ENCODE measurements at places on chromosomes 11 and 22.

DNA sequence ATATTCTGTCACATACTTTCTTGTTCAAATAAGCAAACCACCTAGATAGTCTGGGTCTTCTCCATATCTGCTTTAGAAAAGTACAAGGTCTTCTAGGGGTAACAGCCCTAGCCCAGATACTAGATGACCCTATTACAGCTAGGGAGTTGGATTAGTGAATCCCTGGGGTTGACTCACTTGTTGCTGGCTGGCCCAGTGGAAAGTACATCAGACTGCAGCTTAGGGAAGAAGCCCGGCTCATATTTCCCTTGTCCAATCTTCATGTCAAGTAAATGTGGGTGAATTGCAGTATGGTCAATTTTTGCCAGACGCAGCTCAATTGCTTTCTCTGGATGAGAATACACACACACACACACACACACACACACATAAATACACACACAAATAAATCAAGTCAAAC is 79.1 kb upstream of the SCUBE2 start:
- no peak for DNase-seq
- peaks cover 7% of the 10 kb centered on the region for H3K36me3 ChIP-seq
- H3K4me3 ChIP-seq: no peak overlapping the region
- no peaks in the 10 kb centered on the region for H3K4me1 ChIP-seq

- no peak overlapping the region for H3K4me3 ChIP-seq
- H3K36me3 ChIP-seq: no peaks in the 10 kb centered on the region
- no peaks in the 10 kb centered on the region for H3K27me3 ChIP-seq
- H3K4me1 ChIP-seq: no peaks in the 10 kb centered on the region
- DNase-seq: no peak
These were observed 942.3 kb downstream of the NTM start for GRCh38 chr11:132312701-132313111.

GRCh38 chr22:28429711-28430110 is 249.9 kb downstream of the TTC28 start:
- H3K27me3 ChIP-seq: no peaks in the 10 kb centered on the region
- no peak for DNase-seq
- peaks cover 9% of the 10 kb centered on the region for H3K4me1 ChIP-seq
- H3K27ac ChIP-seq: no peak overlapping the region
- H3K4me3 ChIP-seq: no peak overlapping the region

DNA sequence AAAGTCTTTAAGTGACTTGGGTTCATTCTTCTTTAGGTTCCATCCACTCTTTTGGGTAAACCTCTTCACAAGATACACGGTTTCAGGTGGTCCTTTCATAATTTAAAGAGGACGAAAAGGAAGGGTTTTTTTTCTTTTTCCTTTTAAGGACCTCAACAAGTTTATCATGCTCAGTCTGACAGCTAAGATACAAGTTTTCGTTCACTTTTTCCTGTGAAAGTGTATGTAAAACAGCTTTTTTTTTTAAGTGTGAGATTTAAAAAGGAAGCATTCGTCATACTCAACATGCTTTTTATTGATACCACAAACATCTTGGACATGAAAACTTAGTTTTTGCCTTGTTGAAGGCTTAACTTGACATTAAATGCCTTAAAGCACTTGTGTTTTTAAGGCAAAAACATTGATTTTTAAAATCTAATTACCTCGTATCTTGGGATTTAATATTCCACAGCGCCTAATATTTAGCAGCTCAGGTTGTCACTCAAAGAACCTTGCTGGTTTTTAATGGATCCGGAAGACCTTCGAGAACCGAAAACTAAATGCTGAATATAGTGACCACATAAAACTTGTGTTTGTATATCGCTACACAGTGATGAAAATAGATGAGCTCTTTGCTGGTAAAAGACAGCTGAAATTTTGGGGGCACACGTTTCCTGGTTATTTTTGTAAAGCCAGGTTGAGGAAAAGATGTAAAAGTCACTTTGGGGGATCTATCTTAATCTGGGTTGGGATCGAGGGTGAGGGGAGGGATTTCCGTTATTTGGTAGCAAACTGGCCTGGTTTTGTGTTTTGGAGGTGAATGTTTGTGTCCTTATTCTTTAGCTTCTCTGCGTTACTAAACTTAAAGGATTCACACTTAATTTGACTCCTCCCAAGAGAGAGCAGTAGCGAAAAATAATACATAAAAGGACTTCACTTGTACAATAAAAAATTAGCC is 2.3 kb downstream of the PCF11 start:
- no peaks in the 10 kb centered on the region for H3K4me1 ChIP-seq
- no peak overlapping the region for H3K27ac ChIP-seq
- peak overlapping the region; percentile 67 for H3K4me3 ChIP-seq
- DNase-seq: no peak
- H3K27me3 ChIP-seq: no peaks in the 10 kb centered on the region

DNA sequence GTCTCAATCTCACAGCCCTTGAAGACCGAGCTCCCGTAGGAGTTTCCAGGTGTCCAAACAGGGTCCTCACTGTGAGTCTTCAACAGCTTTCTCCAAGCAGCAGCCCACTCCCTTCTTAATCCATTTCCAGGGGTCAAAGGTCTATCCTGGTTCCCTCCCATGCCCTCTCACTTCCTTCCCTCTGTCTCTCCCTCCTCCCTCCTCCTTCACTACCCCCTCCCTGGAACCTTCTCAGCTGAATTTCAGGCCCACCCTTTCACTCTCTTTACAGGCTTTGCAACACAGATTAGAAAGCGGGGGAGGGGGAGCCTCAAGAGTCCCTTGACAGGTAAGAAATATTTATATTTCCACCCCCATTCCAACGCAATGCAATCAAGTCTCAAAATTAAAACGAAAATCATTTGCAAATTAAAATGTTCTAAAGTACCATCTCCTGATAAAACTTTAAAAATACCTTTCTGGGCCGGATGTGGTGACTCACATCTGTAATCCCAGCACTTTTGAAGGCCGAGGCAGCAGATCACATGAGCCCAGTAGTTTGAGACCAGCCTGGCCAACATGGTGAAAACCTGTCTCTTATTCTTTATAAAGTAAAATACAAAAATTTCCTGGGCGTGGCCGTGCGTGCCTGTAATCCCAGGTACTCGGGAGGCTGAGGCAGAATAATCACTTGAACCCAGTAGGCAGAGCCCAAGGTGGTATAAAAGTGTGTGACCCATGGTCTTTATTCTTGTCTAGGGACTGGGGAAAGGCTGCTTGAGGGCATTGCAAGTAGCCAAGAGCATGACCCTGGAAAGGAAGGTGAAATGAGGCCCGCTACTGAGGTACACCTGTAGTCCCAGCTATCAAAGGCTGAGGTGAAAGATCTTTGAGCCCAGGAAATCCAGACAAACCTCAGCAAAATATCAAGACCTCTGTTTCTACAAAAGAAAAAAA is 865 bp upstream of the ZNF280A start:
- no peak for DNase-seq
- no peak overlapping the region for H3K27ac ChIP-seq
- H3K27me3 ChIP-seq: no peaks in the 10 kb centered on the region
- no peaks in the 10 kb centered on the region for H3K4me1 ChIP-seq

- no peaks in the 10 kb centered on the region for H3K4me1 ChIP-seq
- no peak for DNase-seq
- H3K4me3 ChIP-seq: no peak overlapping the region
- H3K27me3 ChIP-seq: no peaks in the 10 kb centered on the region
- H3K36me3 ChIP-seq: no peaks in the 10 kb centered on the region
- no peak overlapping the region for H3K27ac ChIP-seq
These were observed 2.5 kb downstream of the C11orf68 start for GRCh38 chr11:65916391-65916790.

GRCh38 chr22:40665312-40665711 is 14.0 kb upstream of the MCHR1 start:
- no peak for DNase-seq
- no peaks in the 10 kb centered on the region for H3K36me3 ChIP-seq
- H3K4me3 ChIP-seq: no peak overlapping the region
- H3K27me3 ChIP-seq: no peaks in the 10 kb centered on the region
- H3K27ac ChIP-seq: no peak overlapping the region

- DNase-seq: peak; percentile 65
- H3K4me3 ChIP-seq: no peak overlapping the region
- H3K36me3 ChIP-seq: no peaks in the 10 kb centered on the region
- H3K27me3 ChIP-seq: no peaks in the 10 kb centered on the region
- peaks cover 14% of the 10 kb centered on the region for H3K4me1 ChIP-seq
- H3K27ac ChIP-seq: no peak overlapping the region
These were observed 45.9 kb downstream of the ZNF143 start for GRCh38 chr11:9506489-9507276.

- no peaks in the 10 kb centered on the region for H3K4me1 ChIP-seq
- H3K4me3 ChIP-seq: no peak overlapping the region
- no peaks in the 10 kb centered on the region for H3K27me3 ChIP-seq
- no peaks in the 10 kb centered on the region for H3K36me3 ChIP-seq
These were observed 744.6 kb downstream of the FAM181B start for GRCh38 chr11:81989093-81989492.

- no peaks in the 10 kb centered on the region for H3K36me3 ChIP-seq
- no peaks in the 10 kb centered on the region for H3K4me1 ChIP-seq
- H3K27me3 ChIP-seq: no peaks in the 10 kb centered on the region
- no peak overlapping the region for H3K4me3 ChIP-seq
- peak; percentile 10 for DNase-seq
These were observed 80.6 kb upstream of the RTL6 start for GRCh38 chr22:44578516-44579230.

GRCh38 chr11:50098186-50098725 is 65.6 kb downstream of the OR4C45 start:
- H3K27me3 ChIP-seq: no peaks in the 10 kb centered on the region
- no peak overlapping the region for H3K4me3 ChIP-seq
- no peaks in the 10 kb centered on the region for H3K36me3 ChIP-seq
- H3K27ac ChIP-seq: no peak overlapping the region
- H3K4me1 ChIP-seq: no peaks in the 10 kb centered on the region

- H3K27me3 ChIP-seq: peaks cover 7% of the 10 kb centered on the region
- no peak overlapping the region for H3K27ac ChIP-seq
- no peaks in the 10 kb centered on the region for H3K36me3 ChIP-seq
These were observed 28.1 kb upstream of the FBXO3 start for GRCh38 chr11:33802194-33802950.

- no peaks in the 10 kb centered on the region for H3K36me3 ChIP-seq
- no peak for DNase-seq
- H3K4me3 ChIP-seq: no peak overlapping the region
- no peak overlapping the region for H3K27ac ChIP-seq
- no peaks in the 10 kb centered on the region for H3K4me1 ChIP-seq
These were observed 658.9 kb upstream of the CCDC179 start for GRCh38 chr11:23519194-23519593.

- no peak overlapping the region for H3K4me3 ChIP-seq
- no peak overlapping the region for H3K27ac ChIP-seq
- H3K4me1 ChIP-seq: no peaks in the 10 kb centered on the region
- no peaks in the 10 kb centered on the region for H3K27me3 ChIP-seq
These were observed 209.2 kb upstream of the SORL1-AS1 start for GRCh38 chr11:121661880-121662486.

- H3K4me1 ChIP-seq: peaks cover 11% of the 10 kb centered on the region
- no peaks in the 10 kb centered on the region for H3K27me3 ChIP-seq
- no peak for DNase-seq
- no peak overlapping the region for H3K4me3 ChIP-seq
- H3K36me3 ChIP-seq: peaks cover 6% of the 10 kb centered on the region
These were observed 5.4 kb downstream of the RPS25 start for GRCh38 chr11:119012629-119013170.

DNA sequence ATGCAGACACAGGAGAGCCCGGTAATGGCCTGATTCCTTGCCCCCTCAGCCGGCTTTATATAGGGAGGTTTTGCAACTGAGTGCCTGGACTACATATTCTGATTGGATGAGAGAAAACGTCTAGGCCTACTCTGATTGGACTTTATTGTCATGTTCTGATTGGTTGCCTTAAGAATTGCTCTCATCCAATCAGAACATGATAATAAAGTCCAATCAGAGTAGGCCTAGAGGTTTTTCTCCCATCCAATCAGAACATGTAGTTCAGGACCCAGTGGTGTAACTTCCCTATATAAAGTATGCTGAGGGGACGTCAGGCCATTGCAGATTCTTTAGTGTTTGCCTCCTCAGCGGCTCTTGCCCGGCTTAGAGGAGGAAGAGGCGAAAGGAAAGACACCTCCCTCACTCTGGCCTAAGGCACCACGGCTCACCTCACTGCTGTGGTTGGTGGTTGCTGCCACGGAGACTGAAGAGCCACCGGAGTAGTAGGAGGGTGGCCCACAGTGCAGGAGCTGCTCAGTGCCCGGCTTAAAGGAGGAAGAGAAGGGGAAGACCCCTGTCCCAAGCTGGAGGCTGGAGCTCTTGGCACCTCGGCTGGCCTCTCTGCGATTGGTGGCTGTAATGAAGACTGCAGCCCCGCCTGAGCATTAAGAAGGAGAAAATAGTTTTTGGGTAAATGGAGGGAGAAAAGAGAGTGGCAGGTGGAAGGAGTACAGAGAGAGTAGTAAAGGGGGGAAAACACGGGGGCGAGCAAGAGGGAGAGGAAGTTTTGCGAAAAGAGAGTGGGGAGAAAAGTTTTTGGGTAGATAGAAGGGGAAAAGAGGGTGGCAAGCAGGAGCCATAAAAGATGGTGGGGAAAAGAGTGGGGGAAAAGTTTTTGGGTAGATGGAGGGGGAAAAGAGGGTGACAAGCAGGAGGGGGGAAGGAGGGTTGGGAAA is 116.7 kb upstream of the SERPIND1 start:
- no peak overlapping the region for H3K4me3 ChIP-seq
- no peak for DNase-seq
- H3K27ac ChIP-seq: no peak overlapping the region

GRCh38 chr22:29716814-29717545 is 2.8 kb upstream of the CABP7 start:
- H3K36me3 ChIP-seq: no peaks in the 10 kb centered on the region

- no peak overlapping the region for H3K4me3 ChIP-seq
- H3K27me3 ChIP-seq: no peaks in the 10 kb centered on the region
- no peak overlapping the region for H3K27ac ChIP-seq
- H3K36me3 ChIP-seq: no peaks in the 10 kb centered on the region
- no peak for DNase-seq
- H3K4me1 ChIP-seq: peaks cover 2% of the 10 kb centered on the region
These were observed 180.6 kb downstream of the TBC1D22A start for GRCh38 chr22:46942799-46943785.

DNA sequence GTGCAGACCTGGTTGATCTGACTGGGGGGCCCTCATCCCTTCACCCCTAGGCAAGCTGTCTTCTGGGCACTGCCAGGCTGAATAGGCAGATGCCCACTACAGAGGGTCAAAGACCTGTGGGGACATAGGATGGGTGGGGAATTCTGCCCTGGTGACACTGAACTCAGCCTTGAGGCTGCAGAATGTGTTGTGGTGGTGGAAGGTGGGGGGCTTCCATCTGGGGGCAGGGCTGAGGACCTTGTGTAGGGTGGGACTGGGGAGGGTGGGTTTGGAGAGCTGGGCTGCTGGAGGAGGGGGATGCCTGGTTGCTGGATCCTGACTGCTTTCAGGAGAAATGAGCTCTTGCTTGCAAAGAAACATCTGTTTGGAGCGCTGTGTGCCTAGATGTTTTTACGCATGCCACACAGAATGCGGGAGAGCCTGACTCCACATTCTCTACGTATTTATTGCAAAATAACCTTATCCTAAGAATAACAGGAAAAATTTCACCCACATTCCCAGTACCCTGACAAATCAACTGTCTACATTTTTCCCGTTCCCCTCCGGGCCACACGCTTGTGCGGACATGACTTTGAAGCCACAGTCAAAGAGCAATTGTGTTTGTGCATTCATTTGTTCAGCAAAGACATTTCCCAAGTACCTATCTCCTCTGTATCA is 18.3 kb downstream of the SMIM38 start:
- H3K27me3 ChIP-seq: no peaks in the 10 kb centered on the region
- no peak overlapping the region for H3K27ac ChIP-seq
- no peaks in the 10 kb centered on the region for H3K4me1 ChIP-seq
- no peak for DNase-seq

Data from pancreas (tissue), 10 donors.